ENCODE measurements at places on chromosomes 7 and 10.

- DNase-seq: no peak
Observed at GRCh38 chr7:38102507-38102906, 75.5 kb upstream of the STARD3NL start.

DNA sequence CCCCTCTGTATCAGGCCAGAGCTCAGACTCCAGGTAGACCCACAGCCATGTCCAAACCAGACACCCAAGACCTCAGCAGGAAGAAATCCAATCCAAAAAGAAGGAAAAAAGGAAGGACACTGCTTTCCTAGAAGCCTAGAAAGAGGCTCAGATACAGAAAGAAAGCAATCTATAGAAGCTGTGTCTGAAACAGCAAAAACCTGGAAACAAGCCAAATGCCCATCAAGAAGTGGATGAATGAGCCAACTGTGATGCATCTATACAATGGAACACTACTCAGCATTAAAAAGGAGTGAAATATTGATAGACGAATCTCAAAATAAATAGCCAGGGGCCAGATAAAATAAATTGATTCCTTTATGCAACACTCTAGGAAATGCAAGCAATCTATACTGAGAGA, 31.6 kb downstream of the GRB10 start:
- no peak for DNase-seq

DNA sequence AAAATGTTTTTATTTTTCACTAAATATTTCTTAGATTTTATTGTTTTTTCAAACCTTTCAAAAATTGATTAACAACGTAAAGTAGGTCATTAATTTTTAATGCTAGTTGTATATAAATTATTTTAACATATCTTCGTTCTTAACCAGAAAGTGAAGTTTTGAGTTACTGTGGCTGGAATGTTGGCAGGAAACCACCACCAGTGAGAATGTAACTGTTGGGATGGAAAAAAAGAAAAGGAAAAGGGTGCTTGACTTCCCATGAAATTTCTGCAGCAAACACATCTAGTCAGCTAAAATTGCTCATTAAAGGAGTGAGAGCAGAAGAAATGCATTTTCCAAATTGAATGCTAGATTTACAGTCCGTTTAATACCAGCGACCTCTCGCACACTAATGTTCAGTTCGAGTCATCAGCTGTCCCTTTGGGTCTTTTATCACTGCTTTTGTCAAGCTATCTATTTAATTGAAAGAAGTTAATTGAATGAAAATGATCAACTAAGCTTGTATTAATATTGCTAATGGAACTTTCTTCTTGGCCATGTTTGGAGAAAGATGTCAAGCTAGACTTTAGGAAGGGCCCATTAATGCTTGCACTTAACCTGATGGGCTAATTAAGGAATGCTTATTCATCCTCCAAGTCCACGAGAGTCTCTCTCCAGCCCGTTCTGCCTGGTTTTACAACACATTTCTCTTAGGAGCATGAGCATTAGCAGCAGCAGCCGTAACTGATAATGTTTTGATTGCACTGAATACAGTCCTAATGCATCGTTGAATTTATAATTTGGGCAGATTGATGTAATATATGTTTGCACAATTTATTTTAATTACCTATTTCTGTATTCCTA, 70.1 kb downstream of the UBE3C start:
- no peak for DNase-seq

DNA sequence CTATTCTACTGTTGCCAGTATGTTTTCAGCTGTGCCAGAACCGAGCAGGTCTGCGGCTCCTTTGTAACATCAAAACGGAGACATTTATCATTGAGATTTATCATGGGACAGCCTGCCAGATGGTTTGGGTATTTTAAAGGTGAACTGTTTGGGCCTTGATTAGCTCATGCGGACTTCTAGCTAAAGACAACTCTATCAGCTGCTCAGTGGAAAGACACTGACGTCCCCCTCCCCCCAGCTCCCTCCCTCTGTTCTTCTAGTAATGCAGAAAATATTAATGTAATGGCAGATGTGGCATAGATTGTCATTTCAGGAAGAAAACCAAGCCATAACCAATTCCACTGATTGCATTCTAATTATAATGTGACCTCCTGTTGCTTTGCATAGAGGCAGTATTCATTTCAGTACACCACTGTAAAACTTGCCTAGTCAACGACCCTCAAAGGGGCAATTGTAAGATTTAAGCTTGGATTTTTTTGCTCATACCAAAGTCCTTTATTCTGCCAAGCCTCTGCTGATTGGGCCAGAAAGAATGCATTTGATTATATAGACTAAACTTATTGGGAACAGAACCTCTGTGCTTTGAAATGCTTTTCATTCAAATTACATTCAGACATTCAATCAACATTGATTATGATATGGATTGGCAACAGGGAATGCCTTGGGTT, 966.8 kb downstream of the LRMDA start:
- no peak for DNase-seq

- no peak for DNase-seq
Observed at GRCh38 chr10:11773761-11774441, 31.7 kb downstream of the ECHDC3 start.

GRCh38 chr7:133931053-133931452, 196.1 kb upstream of the LRGUK start:
- no peak for DNase-seq

DNA sequence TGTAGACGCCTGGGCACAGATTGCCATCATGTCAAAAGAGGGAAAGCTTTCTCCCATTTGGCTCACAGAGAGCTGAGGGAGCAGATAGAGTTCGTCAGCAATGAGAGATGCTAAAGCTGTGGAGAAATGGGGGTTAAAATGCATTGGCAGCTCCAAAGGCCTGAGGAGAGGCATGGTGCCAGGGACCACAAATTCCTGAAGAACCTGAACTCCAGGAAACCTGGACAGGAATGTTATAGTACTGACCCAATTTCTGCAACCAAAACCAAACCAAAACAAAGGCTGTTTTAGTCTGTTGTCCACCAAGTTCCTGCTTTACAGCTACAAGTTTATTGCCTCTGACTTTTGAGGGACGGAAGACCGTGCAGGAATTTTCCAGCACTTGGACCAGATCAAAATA, 575.7 kb downstream of the REEP3 start:
- no peak for DNase-seq

All from stimulated activated CD4-positive, alpha-beta T cell treated with anti-CD3 and anti-CD28 coated beads, Interleukin-15, amount 100 ng/mL, for 48 hours (primary cell).